ENCODE measurements at places on chromosomes 3 and 15. TPM values are rescaled to one million over a fixed set of nuclear protein-coding genes. Genes with fewer than 3 reads are reported as not detected.
A peak's percentile ranks its signal among the peaks of the same experiment; 100 is the strongest.

CHST13 gene
- polyA plus RNA-seq, result 0.11 TPM

CCDC54 gene
- polyA plus RNA-seq, result 0.16 TPM

SLC12A8 gene
- polyA plus RNA-seq, result 3.4 TPM

CD200 gene
- 0.18 TPM for polyA plus RNA-seq

DNA sequence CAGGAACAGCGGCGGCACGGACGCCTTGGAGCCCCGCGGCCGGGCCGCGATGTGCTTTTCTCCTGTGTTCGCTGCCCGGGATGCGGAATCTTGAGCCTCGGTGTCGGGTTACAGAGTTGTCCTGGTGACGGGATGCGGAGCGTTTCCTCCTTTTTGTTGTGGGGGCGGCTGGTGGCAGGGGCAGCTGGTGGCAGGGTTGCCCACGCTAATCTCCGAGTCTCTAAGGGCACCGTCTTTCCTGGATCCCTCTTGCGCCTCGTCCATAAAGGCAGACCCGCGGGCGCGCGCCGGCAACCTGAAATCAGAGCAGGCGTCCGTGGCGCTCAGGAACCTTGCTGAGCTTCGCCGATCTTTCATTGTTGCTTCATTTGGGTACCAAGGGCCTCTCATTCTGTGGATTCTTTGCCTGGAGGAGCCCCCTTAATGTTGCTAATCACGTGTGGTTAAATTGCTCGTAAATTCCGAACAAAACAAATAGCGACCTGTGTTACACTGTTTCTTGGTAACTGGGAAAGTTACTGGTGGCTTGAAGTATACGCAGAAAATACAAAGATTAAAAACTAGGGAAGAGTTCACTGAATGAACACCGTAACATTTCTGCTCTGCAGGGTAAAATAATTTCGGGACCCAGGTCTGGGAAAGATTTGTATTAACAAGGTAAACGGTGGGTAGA is 844 bp upstream of the PFN2 start:
- peak; percentile 86 for DNase-seq
- no peaks in the 10 kb centered on the region for H3K27me3 ChIP-seq
- peak overlapping the region; percentile 96 for H3K27ac ChIP-seq
- peaks cover 7% of the 10 kb centered on the region for H3K36me3 ChIP-seq

ADGRG7 gene
- not detected for polyA plus RNA-seq

DNA sequence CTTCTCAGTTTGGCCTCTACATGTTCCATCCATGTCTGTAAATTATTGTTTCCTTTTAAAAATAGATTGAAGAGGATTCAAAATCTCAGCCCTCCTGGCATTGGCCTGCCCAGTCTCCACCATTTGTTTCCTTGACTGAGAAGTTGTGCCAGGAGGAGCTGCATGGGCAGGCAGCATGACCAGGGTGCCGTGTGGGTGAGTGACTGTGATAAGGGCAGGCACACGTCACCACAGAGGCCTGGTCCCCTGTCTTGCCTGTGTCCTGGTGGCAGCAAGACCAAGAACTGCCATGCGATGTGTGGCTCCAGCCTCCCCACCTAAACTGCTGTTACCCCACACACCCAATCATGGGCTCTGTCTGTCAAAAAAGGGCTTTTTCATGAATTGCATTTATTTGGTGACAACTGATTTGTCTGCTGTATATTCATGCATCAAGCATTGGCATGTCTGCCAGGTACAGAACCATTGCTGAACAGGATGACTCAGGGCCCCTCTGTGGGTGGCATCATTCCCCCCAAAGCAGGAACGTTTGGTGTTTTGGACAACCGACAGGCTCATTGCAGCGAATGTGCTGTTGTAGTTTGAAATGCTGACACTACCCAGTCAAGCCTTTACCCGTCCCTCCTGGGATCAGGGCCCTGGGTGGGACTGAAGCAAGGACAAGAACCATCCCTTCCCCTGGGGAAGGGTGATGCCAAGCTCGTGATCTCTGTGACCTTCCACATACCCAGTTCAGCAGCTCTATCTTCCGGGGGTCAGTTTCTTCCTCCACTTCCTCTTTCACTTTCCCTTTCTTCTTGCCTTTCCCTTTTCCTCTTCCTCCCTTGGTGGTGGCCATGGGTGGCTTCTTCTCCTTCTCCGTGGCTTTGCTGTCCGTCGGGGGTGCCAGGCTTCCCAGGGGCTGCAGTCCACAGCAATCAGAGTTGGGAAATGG is 51.6 kb downstream of the TRPM1 start:
- H3K4me1 ChIP-seq, result no peaks in the 10 kb centered on the region
- H3K27ac ChIP-seq, result no peak overlapping the region
- H3K27me3 ChIP-seq, result peaks cover 2% of the 10 kb centered on the region
- DNase-seq, result no peak
- H3K4me3 ChIP-seq, result no peak overlapping the region

GRCh38 chr15:73598530-73599160 is 34.5 kb downstream of the NPTN start:
- H3K4me3 ChIP-seq, result no peak overlapping the region
- H3K4me1 ChIP-seq, result peaks cover 57% of the 10 kb centered on the region
- DNase-seq, result peak; percentile 50
- peak overlapping the region; percentile 31 for H3K27ac ChIP-seq
- H3K36me3 ChIP-seq, result 0 out of 2 replicates have a peak, but pooled peaks cover under 1% of the 10 kb centered on the region
- H3K27me3 ChIP-seq, result no peaks in the 10 kb centered on the region

GRCh38 chr3:178096955-178097354 is 439.3 kb upstream of the KCNMB2 start:
- no peaks in the 10 kb centered on the region for H3K27me3 ChIP-seq
- H3K27ac ChIP-seq, result no peak overlapping the region
- no peak for DNase-seq
- no peaks in the 10 kb centered on the region for H3K36me3 ChIP-seq
- no peak overlapping the region for H3K4me3 ChIP-seq
- peaks cover 9% of the 10 kb centered on the region for H3K4me1 ChIP-seq

DNA sequence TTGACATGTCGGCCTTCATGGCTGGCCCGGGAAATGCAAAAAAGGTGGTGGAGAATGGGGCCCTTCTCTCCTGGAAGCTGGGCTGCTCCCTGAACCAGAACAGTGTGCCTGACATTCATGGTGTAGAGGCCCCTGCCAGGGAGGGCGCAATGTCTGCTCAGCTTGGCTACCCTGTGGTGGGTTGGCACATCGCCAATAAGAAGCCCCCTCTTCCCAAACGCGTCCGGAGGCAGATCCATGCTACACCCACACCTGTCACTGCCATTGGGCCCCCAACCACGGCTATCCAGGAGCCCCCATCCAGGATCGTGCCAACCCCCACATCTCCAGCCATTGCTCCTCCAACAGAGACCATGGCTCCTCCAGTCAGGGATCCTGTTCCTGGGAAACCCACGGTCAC is 23.1 kb upstream of the BSN start:
- H3K36me3 ChIP-seq, result no peaks in the 10 kb centered on the region
- no peak for DNase-seq
- no peak overlapping the region for H3K27ac ChIP-seq
- no peak overlapping the region for H3K4me3 ChIP-seq
- H3K4me1 ChIP-seq, result peaks cover 3% of the 10 kb centered on the region
- H3K27me3 ChIP-seq, result no peaks in the 10 kb centered on the region

ERC2 gene
- polyA plus RNA-seq, result not detected

FAH gene
- polyA plus RNA-seq, result 32.4 TPM

ZNF717 gene
- 5.8 TPM for polyA plus RNA-seq

IL5RA gene
- not detected for polyA plus RNA-seq

PHC3 gene
- polyA plus RNA-seq, result 68.7 TPM

DNA sequence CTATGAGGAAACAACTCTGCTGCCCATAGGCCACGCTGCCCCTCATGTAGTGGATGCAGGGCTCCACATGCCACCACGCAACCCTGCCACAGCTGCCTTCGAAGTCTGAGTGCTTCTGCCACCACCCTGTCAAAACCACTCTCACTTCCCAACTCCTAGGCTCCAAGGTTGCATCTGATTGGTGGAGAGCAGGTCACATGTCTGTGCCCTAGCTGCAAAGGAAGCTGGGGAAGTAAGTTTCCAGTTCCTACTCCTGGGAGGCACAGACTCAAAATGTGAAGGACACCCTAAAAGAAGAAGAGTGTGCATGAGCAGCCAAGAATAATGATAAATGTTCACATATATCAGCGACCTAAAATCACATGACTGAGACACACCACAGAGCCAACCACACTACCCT is 31.9 kb upstream of the TICRR start:
- peak; percentile 9 for DNase-seq
- peaks cover 21% of the 10 kb centered on the region for H3K27me3 ChIP-seq
- no peak overlapping the region for H3K27ac ChIP-seq
- H3K4me3 ChIP-seq, result no peak overlapping the region
- no peaks in the 10 kb centered on the region for H3K36me3 ChIP-seq

TMEM212 gene
- polyA plus RNA-seq, result not detected

GPR156 gene
- 0.27 TPM for polyA plus RNA-seq

FANCD2OS gene
- not detected for polyA plus RNA-seq

GRCh38 chr3:197205675-197206074 is 92.7 kb downstream of the DLG1 start:
- no peak overlapping the region for H3K4me3 ChIP-seq
- H3K27ac ChIP-seq, result no peak overlapping the region
- H3K36me3 ChIP-seq, result no peaks in the 10 kb centered on the region

DNA sequence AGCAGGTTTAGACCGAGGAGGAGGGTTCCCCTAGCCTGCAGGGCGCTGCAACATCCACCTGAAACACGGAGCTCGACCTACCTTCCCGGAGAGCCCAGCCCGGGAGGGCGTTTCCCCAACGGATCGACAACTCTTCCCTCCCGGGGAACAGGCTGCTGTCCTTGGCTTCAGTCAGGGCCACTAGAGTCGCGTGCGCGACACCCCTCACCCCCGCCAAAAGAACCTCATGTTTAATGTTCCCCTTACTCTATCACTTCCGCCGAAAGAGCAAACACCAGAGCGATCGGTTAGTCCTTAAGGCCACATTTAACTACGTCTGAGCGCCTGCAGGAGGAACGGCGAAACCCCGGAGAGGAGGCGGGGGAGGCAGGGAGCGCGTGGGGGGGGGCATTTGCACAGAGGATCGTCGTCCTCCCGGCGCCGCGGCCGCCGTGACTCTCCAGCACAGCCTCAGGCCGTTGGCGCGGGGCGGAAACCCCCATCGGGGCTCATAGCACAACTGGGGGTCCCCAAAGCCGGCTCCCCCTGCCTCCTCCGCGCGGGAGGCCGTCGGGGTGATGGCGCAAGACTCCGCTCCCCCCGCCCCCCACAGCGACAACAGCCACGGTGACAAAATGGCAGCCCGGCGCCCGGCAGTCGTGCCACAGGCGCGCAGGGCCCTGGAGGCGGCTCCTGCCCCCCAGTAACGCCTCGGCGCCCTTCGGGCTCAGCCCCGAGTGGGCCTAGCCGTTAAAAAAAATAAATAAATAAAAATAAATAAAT is 3.2 kb downstream of the ANP32A start:
- peak overlapping the region; percentile 91 for H3K27ac ChIP-seq
- H3K4me3 ChIP-seq, result peak overlapping the region; percentile 89
- no peaks in the 10 kb centered on the region for H3K27me3 ChIP-seq
- peaks cover 37% of the 10 kb centered on the region for H3K4me1 ChIP-seq
- H3K36me3 ChIP-seq, result no peaks in the 10 kb centered on the region

GRCh38 chr3:113161661-113162060 is 49.7 kb upstream of the BOC start:
- peaks cover 9% of the 10 kb centered on the region for H3K4me1 ChIP-seq
- no peaks in the 10 kb centered on the region for H3K36me3 ChIP-seq
- H3K4me3 ChIP-seq, result no peak overlapping the region
- peak; percentile 19 for DNase-seq
- no peaks in the 10 kb centered on the region for H3K27me3 ChIP-seq

GRCh38 chr3:179929091-179929529 is 107.6 kb downstream of the PEX5L start:
- no peaks in the 10 kb centered on the region for H3K27me3 ChIP-seq
- H3K4me1 ChIP-seq, result no peaks in the 10 kb centered on the region
- H3K36me3 ChIP-seq, result no peaks in the 10 kb centered on the region

GRCh38 chr3:142072816-142073215 is 76.5 kb downstream of the TFDP2 start:
- H3K27me3 ChIP-seq, result no peaks in the 10 kb centered on the region
- H3K4me3 ChIP-seq, result no peak overlapping the region
- no peaks in the 10 kb centered on the region for H3K4me1 ChIP-seq
- no peak overlapping the region for H3K27ac ChIP-seq

DNA sequence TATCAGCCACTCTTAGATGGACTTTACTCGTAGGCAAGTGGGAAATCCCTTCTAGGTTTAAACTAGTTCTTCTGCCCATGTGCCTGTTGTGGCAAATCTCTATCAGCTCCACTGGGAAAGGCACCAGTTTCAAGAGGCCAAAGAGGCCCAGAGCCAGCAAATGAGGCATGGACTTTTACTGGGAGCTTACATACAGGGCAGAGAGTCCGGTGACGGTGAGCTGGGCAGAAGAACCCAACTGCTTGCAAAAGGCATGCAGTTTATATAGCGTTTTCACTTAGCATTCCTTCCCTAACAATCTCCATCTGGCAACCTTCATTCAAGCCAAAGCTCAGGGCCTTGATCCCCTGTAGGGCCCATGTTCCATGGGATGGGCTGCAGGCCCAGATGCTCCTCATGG is 93.0 kb upstream of the C3orf80 start:
- no peak overlapping the region for H3K4me3 ChIP-seq
- no peak overlapping the region for H3K27ac ChIP-seq
- no peaks in the 10 kb centered on the region for H3K27me3 ChIP-seq
- no peak for DNase-seq
- H3K4me1 ChIP-seq, result peaks cover 44% of the 10 kb centered on the region

DNA sequence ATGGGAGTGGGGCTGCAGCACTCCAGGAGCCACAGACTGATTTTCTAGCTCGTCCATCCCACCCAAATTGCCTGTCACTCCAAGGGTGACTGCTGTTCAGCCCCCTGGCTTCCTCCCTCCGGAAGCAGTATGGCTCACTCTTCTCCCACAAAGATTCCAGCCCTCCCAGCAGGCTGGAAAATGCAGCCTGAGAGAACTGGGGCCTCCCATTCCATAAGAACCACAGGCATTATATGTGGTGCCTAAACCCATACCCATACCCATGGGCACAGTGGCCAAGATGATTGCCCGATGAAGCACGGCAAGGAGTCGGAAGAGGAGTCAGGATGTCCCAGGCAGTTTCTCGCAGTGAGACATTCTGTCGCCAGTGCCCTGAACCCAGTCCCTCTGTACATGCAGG is 6.0 kb upstream of the VILL start:
- no peak for DNase-seq
- H3K4me3 ChIP-seq, result no peak overlapping the region
- 0 out of 2 replicates have a peak, but pooled peaks cover 13% of the 10 kb centered on the region for H3K36me3 ChIP-seq
- no peak overlapping the region for H3K27ac ChIP-seq

PPP1R14D gene
- not detected for polyA plus RNA-seq

ZNF660 gene
- polyA plus RNA-seq, result 0.54 TPM

Data from GM23248 (cell line).